ENCODE measurements at places on chromosomes 2 and 18. TPM values are rescaled to one million over a fixed set of nuclear protein-coding genes. Genes with fewer than 3 reads are reported as not detected.

GRCh38 chr2:216044883-216045486, 31.6 kb upstream of the MREG start:
- H3K36me3 ChIP-seq = no peaks in the 10 kb centered on the region
- H3K27me3 ChIP-seq = no peaks in the 10 kb centered on the region
- no peak overlapping the region for H3K4me3 ChIP-seq
- H3K27ac ChIP-seq = no peak overlapping the region
- no peak for DNase-seq
- no peaks in the 10 kb centered on the region for H3K4me1 ChIP-seq

DNA sequence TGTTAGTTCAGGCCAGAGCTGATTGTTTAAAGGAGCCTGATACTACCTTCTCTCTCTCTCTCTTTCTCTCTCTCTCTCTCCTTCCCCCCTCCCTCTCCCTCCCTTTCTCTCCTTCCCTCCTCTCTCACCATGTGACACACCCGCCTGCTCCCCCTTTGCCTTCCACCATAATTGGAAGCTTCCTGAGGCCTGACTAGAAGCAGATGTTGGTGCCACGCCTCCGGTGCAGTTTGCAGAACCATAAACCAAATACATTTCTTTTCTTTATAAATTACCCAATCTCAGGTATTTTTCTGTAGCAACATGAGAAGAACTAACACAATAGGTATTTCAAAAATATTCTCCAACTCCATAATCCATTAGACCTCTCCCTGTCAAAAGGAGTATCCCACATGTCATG, 62.4 kb downstream of the ANKRD62 start:
- no peaks in the 10 kb centered on the region for H3K27me3 ChIP-seq
- DNase-seq = peak; percentile 5
- H3K27ac ChIP-seq = no peak overlapping the region
- H3K36me3 ChIP-seq = no peaks in the 10 kb centered on the region

GRCh38 chr2:202278036-202278760, 12.6 kb downstream of the NOP58 start:
- peaks cover 40% of the 10 kb centered on the region for H3K36me3 ChIP-seq
- H3K4me3 ChIP-seq = no peak overlapping the region
- H3K4me1 ChIP-seq = peaks cover 33% of the 10 kb centered on the region
- peak overlapping the region; percentile 68 for H3K27ac ChIP-seq
- DNase-seq = peak; percentile 80

The UPP2 gene
- total RNA-seq = not detected

The DUSP11 gene
- total RNA-seq = 37.3 TPM

The KIF1A gene
- total RNA-seq = not detected

The FRZB gene
- total RNA-seq = 0.32 TPM

DNA sequence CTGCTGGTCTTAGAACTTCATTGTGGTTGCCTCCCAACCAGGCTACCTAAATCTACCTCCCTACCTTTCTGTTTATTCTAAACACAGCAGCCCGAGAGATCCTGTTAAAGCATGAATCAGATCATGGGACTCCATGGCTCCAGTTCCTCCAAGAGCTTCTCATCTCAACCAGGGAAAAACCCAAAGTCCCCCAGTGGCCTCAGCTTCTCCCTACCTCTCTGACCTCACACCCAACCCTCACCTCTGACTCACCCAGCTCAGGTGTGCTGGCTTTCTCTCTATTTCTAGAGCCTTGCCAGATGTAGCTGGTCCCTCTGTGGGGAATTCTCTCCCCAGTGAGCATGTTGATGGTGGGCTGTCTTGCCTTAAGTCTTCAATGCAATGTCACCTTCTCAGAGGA, 93.8 kb upstream of the COPS8 start:
- no peaks in the 10 kb centered on the region for H3K36me3 ChIP-seq
- peaks cover 12% of the 10 kb centered on the region for H3K4me1 ChIP-seq
- peaks cover 19% of the 10 kb centered on the region for H3K27me3 ChIP-seq

- H3K27ac ChIP-seq = no peak overlapping the region
- no peaks in the 10 kb centered on the region for H3K4me1 ChIP-seq
- H3K4me3 ChIP-seq = no peak overlapping the region
- DNase-seq = peak; percentile 24
- H3K36me3 ChIP-seq = no peaks in the 10 kb centered on the region
- no peaks in the 10 kb centered on the region for H3K27me3 ChIP-seq
Observed at GRCh38 chr2:39158351-39158750, 37.5 kb upstream of the SOS1 start.

DNA sequence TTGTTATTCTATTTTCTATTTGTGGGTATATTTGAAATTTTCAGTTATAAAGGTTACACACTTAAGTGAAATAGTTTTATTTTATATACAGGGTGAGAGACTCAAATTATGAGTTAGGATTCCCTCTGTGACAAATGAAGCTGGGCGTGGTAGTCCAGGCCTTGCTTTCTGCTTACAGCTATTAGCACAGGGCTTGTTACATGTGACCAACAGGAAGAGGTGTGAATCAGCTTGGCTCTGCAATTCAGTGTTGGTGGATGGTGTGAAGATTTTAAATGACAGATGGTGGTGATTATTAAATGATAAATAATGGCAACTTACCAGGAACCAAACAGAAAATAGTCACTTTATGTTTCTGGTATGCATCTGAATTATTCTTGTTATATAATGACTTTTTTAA, 64.4 kb upstream of the NOSTRIN start:
- H3K4me1 ChIP-seq = peaks cover 11% of the 10 kb centered on the region
- H3K36me3 ChIP-seq = no peaks in the 10 kb centered on the region
- H3K27me3 ChIP-seq = no peaks in the 10 kb centered on the region
- H3K27ac ChIP-seq = no peak overlapping the region
- no peak overlapping the region for H3K4me3 ChIP-seq

The MEP1B gene
- not detected for total RNA-seq

GRCh38 chr2:97663626-97663961, 250 bp downstream of the ACTR1B start:
- peaks cover 14% of the 10 kb centered on the region for H3K4me1 ChIP-seq
- DNase-seq = no peak
- H3K27ac ChIP-seq = peak overlapping the region; percentile 98
- H3K27me3 ChIP-seq = no peaks in the 10 kb centered on the region

GRCh38 chr2:217939629-217940245, 63.1 kb downstream of the TNS1 start:
- H3K36me3 ChIP-seq = no peaks in the 10 kb centered on the region
- DNase-seq = no peak
- H3K27me3 ChIP-seq = no peaks in the 10 kb centered on the region
- H3K27ac ChIP-seq = no peak overlapping the region
- peaks cover 75% of the 10 kb centered on the region for H3K4me1 ChIP-seq

GRCh38 chr2:237613679-237614078, 13.7 kb upstream of the LRRFIP1 start:
- H3K4me3 ChIP-seq = no peak overlapping the region
- peaks cover 31% of the 10 kb centered on the region for H3K4me1 ChIP-seq
- no peak for DNase-seq
- H3K27ac ChIP-seq = no peak overlapping the region
- no peaks in the 10 kb centered on the region for H3K27me3 ChIP-seq
- no peaks in the 10 kb centered on the region for H3K36me3 ChIP-seq

The QPCT gene
- 37.4 TPM for total RNA-seq

DNA sequence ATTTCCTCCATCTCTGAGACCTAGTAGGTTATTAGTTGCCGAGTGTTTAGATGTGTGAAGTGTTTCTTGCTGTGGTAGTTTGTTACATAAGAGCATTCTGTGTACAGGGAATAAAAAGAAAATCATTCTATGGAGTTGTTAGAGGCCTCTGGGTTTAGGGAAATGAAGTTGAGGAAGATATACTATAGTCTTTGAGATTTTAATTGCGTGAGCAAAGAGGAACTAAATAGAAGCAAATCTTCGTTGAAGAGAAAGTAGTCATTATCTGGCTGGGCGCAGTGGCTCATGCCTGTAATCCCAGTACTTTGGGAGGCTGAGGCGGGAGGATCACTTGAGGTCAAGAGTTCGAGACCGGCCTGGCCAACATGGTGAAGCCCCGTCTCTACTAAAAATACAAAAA, 19.0 kb downstream of the USP39 start:
- H3K27ac ChIP-seq = 0 out of 2 replicates have a peak overlapping the region, but pooled peaks have one; percentile 12
- H3K27me3 ChIP-seq = no peaks in the 10 kb centered on the region
- H3K4me3 ChIP-seq = no peak overlapping the region
- no peak for DNase-seq
- peaks cover 73% of the 10 kb centered on the region for H3K36me3 ChIP-seq

- no peak overlapping the region for H3K4me3 ChIP-seq
- H3K4me1 ChIP-seq = no peaks in the 10 kb centered on the region
- DNase-seq = peak; percentile 5
- H3K27ac ChIP-seq = no peak overlapping the region
- H3K27me3 ChIP-seq = no peaks in the 10 kb centered on the region
Observed at GRCh38 chr2:107072150-107072940, 186.4 kb upstream of the ST6GAL2 start.

The AQP12B gene
- total RNA-seq = not detected

DNA sequence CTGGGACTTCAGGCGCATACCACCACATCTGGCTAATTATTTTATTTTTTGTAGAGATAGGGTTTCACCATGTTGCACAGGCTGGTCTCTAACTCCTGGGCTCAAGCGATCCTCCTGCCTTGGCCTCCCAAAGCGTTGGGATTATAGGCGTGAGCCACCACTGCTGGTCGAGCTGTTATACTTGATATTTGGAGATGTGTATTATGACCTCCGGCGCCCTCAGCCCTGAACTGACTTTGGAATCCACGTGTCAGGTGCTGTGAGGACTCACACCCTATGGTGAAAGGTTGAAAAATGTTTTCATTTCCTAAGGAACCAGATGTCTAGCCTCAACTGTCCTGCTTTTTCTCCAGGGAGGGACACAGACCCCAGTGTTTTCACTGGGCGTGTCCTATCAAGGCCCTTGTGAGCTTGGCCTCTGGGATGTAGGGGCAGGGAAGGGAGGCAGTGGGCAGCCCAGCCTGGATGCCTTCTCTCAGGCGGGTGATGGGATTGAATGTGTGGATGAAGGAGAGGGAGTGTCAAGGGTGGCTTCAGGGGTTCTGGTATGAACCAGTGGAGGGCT, 56.4 kb upstream of the HAAO start:
- DNase-seq = no peak
- H3K27me3 ChIP-seq = no peaks in the 10 kb centered on the region
- H3K36me3 ChIP-seq = no peaks in the 10 kb centered on the region
- H3K4me1 ChIP-seq = peaks cover 18% of the 10 kb centered on the region
- no peak overlapping the region for H3K4me3 ChIP-seq

- H3K4me1 ChIP-seq = no peaks in the 10 kb centered on the region
- no peak overlapping the region for H3K4me3 ChIP-seq
- no peaks in the 10 kb centered on the region for H3K27me3 ChIP-seq
- H3K27ac ChIP-seq = no peak overlapping the region
- DNase-seq = no peak
- no peaks in the 10 kb centered on the region for H3K36me3 ChIP-seq
Observed at GRCh38 chr2:65499216-65499615, 66.8 kb upstream of the SPRED2 start.

DNA sequence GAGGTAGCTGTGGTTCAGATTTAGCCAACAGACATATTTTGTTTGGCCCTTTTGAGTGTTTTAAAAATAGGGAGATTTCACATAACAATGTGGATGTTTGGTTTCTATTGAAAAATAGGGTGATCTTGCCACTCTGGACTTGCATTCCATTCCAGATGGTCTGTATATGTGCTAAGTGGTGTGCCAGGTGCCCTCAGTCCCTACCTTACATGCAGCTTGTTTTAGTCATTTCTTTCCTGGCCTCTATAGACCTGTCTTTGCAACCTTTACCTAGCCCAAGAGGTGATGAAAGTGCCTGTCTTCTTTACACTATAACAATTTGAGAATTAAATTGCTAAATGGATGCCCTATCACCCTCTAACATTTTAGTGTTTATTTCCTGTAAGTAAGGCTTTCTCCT, 11.1 kb downstream of the EML4 start:
- no peak for DNase-seq
- no peak overlapping the region for H3K4me3 ChIP-seq
- peaks cover 2% of the 10 kb centered on the region for H3K4me1 ChIP-seq
- H3K27me3 ChIP-seq = no peaks in the 10 kb centered on the region
- no peaks in the 10 kb centered on the region for H3K36me3 ChIP-seq

The FAHD2B gene
- total RNA-seq = not detected

DNA sequence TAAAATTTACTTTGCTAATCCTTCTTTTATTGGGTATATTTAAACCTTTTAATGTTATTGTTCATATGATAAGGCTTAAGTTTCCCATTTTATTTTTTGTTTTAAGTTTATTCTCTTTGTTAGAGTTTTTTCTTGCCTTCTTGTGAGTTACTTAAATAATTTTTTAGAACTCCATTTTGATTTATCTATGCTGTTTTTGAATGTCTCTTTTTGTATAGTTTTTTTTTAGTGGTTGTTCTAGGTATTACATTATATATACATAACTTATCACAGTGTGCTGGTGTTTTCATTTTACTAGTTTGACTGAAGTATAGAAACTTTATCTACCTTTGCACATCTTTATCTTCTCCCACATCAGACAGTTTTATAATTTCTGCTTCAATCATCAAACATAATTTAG, 49.4 kb upstream of the TGFA start:
- H3K27me3 ChIP-seq = 0 out of 2 replicates have a peak, but pooled peaks cover 3% of the 10 kb centered on the region
- DNase-seq = no peak
- H3K36me3 ChIP-seq = no peaks in the 10 kb centered on the region
- no peak overlapping the region for H3K27ac ChIP-seq
- no peak overlapping the region for H3K4me3 ChIP-seq
- peaks cover 8% of the 10 kb centered on the region for H3K4me1 ChIP-seq

DNA sequence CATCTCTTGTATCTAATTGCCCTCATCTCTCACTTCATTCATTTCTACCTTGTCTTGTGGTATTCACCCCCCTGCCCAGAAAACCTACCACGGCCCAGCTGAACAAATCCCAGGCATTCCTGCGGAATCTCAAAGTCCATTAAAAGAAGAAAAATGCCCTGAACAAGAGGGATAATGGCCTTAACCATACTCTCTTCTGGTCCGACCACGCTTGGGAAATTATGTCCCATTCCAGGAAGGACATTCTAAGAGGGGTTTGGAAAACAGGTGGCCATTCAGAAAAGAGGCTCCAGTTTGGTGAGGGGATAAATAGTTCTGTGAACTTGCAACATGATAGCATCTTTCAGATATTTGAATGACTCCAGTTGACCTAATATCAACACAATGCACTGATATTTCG, 349.9 kb upstream of the ZNF521 start:
- peaks cover 15% of the 10 kb centered on the region for H3K27me3 ChIP-seq
- no peaks in the 10 kb centered on the region for H3K4me1 ChIP-seq
- no peak for DNase-seq
- H3K27ac ChIP-seq = no peak overlapping the region

The SPDYA gene
- total RNA-seq = not detected

Measured in GM23248 (cell line).